ENCODE measurements at places on chromosomes 2 and 18. TPM values are rescaled to one million over a fixed set of nuclear protein-coding genes. Genes with fewer than 3 reads are reported as not detected.

The KCTD1 gene
- total RNA-seq = 5.3 TPM

The CDKL4 gene
- 0.50 TPM for total RNA-seq

The AQP4 gene
- not detected for total RNA-seq

The RPL31 gene
- total RNA-seq = 1,127 TPM

The MAB21L4 gene
- total RNA-seq = not detected

The C1QL2 gene
- not detected for total RNA-seq

The ABCG8 gene
- total RNA-seq = not detected

The DSG2 gene
- 1.3 TPM for total RNA-seq

The LYG2 gene
- total RNA-seq = not detected

The FAM237A gene
- total RNA-seq = not detected

The PPP1R1C gene
- not detected for total RNA-seq

The SLC16A14 gene
- total RNA-seq = 0.27 TPM

The CROCC2 gene
- not detected for total RNA-seq

The BCL2 gene
- total RNA-seq = 119 TPM

The PPM1G gene
- total RNA-seq = 109 TPM

The LAMA1 gene
- total RNA-seq = not detected

The SDC1 gene
- total RNA-seq = not detected

The ANKZF1 gene
- 100 TPM for total RNA-seq

The SCYGR4 gene
- not detected for total RNA-seq

The CCDC102B gene
- total RNA-seq = 2.3 TPM

The COL4A3 gene
- not detected for total RNA-seq

The PCARE gene
- not detected for total RNA-seq

The ACADL gene
- total RNA-seq = not detected

The CNDP1 gene
- total RNA-seq = not detected

The COL5A2 gene
- 0.37 TPM for total RNA-seq

The DPP10 gene
- not detected for total RNA-seq

The CD8B gene
- total RNA-seq = 1.2 TPM
